Right cardiac atrium (tissue), 5 donors: ENCODE measurements at places on chromosomes 2 and 18. TPM values are rescaled to one million over a fixed set of nuclear protein-coding genes. Genes with fewer than 3 reads are reported as not detected.

- peak; percentile 83 for DNase-seq
Measured at GRCh38 chr18:23340661-23341060, 112.4 kb upstream of the RIOK3 start.

- no peak for DNase-seq
Measured at GRCh38 chr18:13544953-13545352, 181.4 kb downstream of the FAM210A start.

DNA sequence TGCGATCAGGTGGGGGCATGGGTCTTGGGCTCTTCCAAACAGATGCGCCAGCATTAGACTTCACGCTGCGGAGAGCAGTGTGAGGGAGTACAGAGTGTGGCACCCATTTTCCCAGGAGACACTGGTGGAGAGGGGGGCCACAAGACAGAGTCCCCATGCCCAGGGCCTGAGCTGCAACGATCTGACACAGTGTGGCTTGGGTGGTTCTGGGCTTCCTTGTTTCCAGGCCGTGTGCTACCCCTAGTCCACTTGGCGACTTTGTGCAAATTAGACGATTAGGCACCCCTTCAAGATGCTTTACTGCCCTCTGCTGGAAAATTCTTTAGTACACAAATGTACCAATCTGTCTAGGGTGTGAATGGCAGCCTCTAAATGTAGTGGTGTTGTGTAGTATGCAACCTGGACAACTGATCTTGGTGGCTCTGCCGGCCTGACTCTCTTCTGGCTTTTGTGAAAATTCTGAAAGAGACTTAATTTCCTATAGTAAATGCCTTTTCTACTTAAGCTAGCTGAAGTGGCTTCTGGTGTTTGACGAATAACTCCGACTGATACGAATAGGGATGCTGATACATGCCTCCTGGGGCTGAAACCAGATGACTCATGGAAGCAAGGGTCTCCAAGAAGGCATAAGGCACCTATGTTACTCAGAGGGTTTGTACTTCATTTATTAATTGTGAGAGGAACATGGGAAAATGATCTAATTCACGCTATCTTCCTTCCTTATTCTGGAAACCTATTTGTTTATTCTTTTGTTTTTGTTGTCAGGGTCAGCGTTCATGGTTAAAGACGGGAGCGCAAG lies 92.3 kb upstream of the SMAD2 start:
- DNase-seq = no peak

- peak; percentile 80 for DNase-seq
Measured at GRCh38 chr18:58754544-58755068, 83.3 kb downstream of the MALT1 start.

GRCh38 chr2:28624793-28625701 lies 126.6 kb upstream of the PPP1CB start:
- peak; percentile 79 for DNase-seq

DNA sequence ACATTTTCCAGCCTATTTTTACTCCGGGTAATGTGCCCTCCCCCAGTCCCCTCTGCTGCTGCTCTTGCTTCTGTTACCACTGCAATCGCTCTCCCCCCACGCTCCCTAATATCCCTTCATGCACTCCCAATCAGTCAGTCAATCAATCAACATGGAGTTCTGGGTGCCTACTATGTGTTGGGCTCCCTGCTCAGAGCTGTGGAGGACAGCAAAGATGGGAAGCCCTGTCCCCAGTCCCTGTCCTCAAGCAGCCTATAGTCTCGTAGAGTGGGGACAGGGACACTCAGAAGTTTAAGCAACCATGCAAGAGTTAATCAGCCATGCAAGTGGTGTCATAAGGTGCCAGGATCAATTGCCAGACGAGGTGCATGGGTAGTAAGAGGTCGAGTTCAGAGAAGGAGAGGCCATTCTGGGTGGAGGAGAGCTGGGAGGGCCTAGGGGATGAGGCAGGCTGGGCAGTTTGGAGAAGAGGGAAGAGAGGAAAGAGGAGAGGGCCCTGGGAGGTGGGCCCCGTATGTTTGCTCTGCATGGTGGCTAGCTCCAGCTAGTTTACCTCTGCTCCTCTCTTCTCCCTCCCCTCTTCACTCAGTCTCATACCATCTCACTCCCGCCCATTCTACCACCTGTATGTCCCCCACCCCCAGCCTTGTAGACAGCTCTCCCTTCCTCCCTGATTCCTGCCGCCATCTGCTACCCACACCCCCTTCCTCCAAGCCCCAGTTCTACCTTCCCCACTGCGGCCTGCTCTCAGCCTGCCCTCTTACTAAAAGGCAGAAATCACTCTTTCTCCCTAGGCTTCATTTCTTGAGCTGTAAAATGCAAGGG lies 3.9 kb downstream of the ASIC4 start:
- no peak for DNase-seq

DNA sequence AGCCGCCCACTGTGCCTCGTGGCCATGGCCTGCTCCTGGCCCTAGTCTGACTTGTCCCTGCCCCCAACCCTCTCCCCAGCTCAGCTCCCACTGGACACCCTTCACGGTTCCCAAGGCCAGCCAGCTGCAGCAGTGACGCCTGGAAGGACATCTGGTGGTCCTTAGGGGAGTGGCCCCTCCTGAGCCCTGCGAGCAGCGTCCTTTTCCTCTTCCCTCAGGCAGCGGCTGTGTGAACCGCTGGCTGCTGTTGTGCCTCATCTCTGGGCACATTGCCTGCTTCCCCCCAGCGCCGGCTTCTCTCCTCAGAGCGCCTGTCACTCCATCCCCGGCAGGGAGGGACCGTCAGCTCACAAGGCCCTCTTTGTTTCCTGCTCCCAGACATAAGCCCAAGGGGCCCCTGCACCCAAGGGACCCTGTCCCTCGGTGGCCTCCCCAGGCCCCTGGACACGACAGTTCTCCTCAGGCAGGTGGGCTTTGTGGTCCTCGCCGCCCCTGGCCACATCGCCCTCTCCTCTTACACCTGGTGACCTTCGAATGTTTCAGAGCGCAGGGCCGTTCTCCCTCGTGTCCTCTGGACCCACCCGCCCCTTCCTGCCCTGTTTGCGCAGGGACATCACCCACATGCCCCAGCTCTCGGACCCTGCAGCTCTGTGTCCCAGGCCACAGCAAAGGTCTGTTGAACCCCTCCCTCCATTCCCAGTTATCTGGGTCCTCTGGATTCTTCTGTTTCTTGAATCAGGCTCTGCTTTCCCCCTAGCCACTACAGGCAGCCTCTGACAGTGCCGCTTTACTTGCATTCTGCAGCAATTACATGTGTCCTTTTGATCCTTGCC lies 35.8 kb downstream of the ANO7 start:
- DNase-seq = peak; percentile 79

The ACYP2 gene
- total RNA-seq = 64.9 TPM

The DSC2 gene
- total RNA-seq = 20.1 TPM

The UGT1A10 gene
- total RNA-seq = not detected

The PIEZO2 gene
- 0.54 TPM for total RNA-seq

The GPR39 gene
- total RNA-seq = not detected
